ENCODE measurements at places on chromosomes 4 and X. TPM values are rescaled to one million over a fixed set of nuclear protein-coding genes. Genes with fewer than 3 reads are reported as not detected.
A peak's percentile ranks its signal among the peaks of the same experiment; 100 is the strongest.

DNA sequence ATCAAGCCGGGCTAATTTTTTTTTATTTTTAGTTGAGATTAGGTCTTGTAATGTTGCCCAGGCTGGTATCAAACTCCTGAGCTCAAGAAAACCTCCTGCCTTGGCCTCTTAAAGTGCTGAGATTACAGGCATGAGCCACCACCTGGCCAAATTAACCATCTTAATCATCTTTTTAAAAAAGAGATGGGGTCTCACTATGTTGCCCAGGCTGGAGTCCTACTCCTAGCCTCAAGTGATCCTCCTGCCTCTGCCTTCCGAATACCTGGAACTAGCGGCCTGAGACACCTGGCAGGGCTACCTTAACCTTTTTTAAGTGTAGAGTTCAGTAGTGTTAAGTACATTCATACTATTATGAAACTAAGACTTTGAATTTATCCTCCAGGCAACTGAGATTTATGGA, 1.7 kb upstream of the RPS3A start:
- no peak for DNase-seq

DNA sequence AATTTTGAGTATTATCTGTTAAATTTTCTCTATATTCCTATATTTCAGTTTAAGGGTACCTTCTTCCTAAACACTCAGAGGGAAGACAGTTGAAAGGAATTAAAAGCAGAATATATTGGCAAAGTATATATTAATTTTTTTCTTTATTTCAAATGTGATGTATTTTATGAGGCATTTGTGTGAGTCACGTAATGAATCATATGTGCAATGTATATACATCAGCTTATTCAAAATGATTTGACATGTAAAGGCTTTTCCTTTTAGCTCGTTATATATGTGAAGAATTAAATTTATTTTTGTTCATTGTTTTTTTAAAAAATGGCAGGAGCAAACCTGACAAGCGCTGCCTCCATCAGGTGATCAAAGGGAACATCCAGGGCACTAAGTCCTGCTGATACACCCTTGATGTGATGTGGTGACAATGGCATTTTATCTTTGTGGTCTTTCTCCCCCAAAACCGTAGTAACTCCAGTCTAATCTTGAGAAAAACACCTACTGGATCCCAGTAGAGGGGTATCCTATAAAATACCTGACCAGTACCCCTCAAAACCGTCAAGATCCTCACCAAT, 8.9 kb downstream of the WWC2 start:
- DNase-seq, result no peak

DNA sequence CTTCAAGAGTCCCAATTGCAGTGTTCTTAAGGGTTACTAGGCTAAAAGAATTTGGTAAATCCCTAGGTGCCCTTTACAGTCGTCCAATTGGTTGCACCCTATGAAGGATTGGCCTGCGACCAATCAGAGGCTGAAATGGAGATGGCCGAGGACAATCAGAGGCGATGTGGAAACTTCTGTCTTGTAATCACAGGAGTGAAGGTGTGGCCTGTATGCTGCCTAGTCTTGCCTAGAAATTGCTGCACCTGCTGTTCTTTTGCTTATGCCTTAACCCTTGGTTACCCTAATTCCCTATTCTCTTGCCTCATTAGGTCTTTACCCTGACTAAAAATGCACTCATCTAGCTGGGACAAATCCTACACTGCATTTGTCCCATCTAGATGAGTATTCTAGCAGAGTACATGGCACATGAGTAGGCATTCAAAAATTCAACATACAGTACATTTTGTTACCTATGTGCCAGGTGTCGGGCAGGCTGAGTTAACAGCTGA, 1.0 kb upstream of the DCK start:
- DNase-seq, result peak; percentile 63

GRCh38 chr4:138851391-138852335, 163.9 kb upstream of the NOCT start:
- no peak for DNase-seq

GRCh38 chr4:177308125-177308524, 1.5 kb upstream of the NEIL3 start:
- DNase-seq, result no peak

DNA sequence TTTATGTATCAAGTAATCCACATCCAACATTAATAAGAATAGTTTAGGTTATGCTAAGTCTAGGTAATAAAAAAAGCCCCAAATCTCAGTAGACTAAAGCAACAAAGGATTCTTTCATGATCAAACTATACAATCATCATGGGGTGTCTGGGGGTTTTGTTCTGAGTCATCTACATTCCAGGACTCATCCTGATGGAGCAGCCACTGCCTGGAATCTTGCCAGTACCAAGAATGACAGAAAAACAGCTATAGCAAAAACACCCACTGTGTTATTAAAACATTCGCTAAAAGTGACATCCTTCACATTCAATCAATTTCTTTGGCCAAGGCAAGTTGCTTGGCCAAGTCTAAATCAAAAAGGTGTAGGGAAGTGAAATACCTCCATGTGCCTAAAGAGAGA, 3.9 kb upstream of the ARHGEF38 start:
- no peak for DNase-seq

GRCh38 chr4:165393704-165394103, 14.9 kb downstream of the CPE start:
- DNase-seq, result no peak

DNA sequence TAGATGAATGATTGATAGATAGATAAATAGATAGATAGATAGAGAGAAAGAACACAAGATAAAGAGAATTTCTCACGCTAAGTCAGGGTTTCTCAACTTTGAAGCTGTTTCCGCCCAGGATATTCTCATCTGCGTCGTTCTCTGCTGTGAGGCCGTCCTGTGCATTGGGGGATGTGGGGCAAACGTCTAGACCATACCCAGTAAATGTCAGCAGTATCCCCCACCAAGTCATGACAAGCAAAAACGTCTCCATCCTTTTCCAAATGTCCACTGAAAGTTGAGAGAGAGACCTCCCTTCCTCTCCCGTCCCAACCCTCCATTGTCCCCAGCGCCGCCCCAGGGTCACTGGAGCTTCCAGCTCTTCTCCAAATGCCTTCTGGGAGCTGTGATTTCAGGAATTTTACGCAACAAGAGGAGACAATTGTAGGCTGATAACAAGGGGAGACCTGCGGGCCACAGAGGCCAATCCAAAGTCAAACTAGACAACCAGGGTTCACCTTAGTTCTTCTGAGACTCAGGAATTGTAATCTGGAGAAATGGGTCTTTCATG, 8.9 kb upstream of the CRLF2 start:
- DNase-seq, result no peak

- DNase-seq, result no peak
Observed at GRCh38 chr4:168843635-168844034, 166.4 kb downstream of the CBR4 start.

DNA sequence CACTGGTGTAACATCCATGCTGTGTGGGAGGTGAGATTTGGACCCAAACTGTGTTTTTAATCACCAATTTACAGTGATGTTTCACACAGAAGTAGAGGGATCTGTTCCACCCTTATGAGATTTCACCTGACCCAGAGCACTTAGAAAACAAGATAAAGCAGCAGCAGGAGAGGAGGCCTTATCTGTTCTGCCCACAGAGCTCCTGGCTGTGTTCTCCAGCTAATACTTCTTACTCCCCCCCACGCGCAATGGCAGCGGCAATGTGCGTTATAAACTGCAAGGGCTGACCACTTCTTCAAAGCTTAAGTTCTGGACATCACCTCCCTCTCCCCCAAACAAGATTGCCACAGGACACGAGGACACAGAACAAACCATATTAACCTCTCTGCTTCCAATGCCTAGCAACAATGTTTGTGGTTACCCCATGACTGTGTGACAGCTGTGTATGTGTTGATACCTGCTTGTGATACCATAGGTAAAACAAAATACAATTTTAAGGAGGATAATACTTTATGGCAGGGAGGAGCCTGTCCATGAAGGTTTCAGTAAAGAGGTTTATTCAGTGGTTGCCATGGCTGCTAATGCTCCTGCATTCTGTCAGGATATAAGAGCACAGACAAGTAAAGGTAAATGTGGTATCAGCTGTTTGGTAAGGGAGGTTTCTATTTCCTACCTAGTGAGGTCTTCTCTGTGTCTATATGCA, 210.0 kb downstream of the SOWAHB start:
- DNase-seq, result no peak

- peak; percentile 2 for DNase-seq
Observed at GRCh38 chr4:22962295-22962694, 269.6 kb downstream of the GBA3 start.

DNA sequence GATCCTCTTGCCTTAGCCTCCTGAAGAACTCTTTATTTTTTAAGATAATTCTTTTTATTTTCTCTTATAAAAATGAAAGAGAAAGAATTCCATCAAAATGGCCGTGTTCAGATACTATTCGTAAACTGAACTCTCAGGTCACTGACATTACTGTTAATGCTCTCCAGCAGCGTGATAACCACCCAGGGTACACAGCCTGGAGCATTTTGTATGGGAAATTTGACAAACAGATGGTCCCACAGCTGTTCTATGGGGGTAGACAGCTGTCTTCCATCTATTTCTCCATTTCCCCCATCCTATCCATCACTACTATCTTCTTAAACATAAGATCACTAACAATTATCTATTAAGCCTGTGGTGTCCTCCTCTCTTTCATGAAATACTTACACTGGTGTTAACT, 47.8 kb downstream of the SYNPO2 start:
- no peak for DNase-seq

DNA sequence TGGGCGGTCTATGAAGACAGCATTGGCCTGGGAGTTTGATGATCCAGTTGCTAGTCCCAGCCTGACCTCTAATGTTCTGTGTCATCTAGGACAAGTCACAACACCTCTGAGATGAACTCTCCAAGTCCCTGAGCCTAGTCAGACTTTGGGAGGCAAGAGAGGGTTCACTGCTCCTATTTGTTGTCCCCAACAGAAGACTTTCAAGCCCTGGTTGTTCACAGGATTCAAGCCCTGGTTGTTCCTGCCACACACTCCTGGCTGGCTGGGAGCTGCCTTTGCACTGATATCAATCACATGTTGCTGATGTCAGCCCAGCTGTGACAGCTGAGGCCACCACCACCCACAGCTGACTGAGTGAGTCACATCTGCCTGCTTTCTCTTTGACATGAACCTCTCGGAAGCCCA, 253.2 kb upstream of the RASGEF1B start:
- DNase-seq, result peak; percentile 55

DNA sequence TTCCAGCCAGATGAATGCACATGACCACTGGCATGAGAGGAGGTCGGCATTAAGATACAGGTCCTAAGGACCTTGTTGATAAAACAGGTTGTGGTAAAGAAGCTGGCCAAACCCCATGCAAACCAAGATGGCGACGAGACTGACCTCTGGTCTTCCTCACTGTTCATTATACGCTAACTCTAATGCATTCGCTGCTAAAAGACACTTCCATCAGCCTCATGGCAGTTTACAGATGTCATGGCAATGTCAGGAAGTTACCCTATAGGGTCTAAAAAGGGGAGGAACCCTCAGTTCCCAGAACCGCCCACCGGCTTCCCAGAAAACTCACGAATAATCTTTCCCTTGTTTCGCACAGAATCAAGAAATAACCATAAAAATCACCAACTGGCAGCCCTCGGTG, 182.4 kb downstream of the DHRSX start:
- DNase-seq, result no peak

GRCh38 chr4:10083331-10083771, 33.2 kb downstream of the WDR1 start:
- DNase-seq, result no peak

DNA sequence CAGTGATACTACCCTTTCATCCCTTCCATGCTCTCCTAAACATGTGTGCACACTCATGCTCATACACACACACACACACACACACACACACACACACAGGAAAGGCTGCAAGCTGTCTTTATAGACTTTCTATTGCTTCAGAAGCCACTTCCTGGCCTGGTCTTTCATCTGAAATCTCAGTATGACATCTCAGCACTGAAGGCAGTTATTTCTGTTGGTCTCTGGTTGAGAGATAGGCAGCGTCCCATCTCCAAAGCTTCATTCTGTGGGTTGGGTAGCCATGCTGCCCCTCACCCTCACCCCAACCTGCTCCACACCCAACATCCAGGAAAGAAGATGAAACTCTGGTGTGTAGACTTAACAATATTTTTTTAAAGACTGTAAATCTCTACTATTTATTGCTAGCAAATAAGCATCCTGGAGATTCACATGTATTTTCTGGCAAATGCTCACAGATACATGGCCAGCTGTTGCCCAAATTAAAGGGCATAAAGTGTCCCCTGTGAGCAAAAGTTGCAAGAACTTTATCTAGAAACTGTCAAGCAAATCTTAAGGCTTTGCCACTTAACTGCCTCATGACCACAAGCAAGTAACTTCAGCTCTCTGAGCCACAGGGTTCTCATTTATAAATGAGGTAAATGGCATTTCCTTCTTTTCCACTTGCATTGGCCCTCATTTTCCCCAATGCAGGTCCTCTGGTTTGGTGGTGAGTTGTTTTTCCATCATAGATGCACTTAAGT, 189.8 kb upstream of the AFF2 start:
- DNase-seq, result peak; percentile 85

DNA sequence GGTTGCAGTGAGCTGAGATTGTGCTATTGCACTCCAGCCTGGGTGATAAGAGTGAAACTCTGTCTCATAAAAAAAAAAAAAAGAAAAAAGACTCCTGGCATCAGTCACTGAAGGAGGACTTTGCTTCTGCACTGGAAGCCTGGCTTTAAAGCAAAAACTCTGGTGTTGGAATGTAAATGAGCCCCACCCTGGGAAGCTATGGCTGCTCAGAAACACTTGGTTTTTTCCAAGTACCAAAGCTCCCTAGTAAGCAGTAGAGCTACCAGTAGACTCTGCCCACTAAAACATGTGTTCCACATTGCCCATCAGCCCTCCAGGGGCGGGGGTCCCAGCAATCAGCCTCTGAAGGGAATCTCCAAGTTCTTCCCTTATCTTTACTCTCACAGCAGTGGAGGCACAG, 154.4 kb downstream of the SHROOM3 start:
- no peak for DNase-seq

- DNase-seq, result no peak
Observed at GRCh38 chrX:105565856-105566255, 256.5 kb upstream of the NRK start.

Gene DMRTC1
- total RNA-seq, result not detected

Gene ARMCX1
- not detected for total RNA-seq

Gene SLC26A1
- 0.30 TPM for total RNA-seq

Gene PRKG2
- 2.1 TPM for total RNA-seq

Gene LDOC1
- total RNA-seq, result not detected

Data from OCI-LY7 (cell line).